Activated CD8-positive, alpha-beta memory T cell treated with anti-CD3 and anti-CD28 coated beads, Interleukin-2, amount 10 ng/mL, durations not matched to agents 7 days and 5 days (primary cell): ENCODE measurements at places on chromosomes 7 and 10. TPM values are rescaled to one million over a fixed set of nuclear protein-coding genes. Genes with fewer than 3 reads are reported as not detected.

LEP gene
- not detected for total RNA-seq

FGFR2 gene
- not detected for total RNA-seq

PPP1R17 gene
- not detected for total RNA-seq

LRRC4 gene
- total RNA-seq: not detected

CYP3A5 gene
- total RNA-seq: not detected

SFTPD gene
- total RNA-seq: not detected

CFAP43 gene
- not detected for total RNA-seq

WAPL gene
- total RNA-seq: 48.5 TPM

FANK1 gene
- not detected for total RNA-seq

SHTN1 gene
- total RNA-seq: not detected

EGR2 gene
- 21.6 TPM for total RNA-seq

DNA sequence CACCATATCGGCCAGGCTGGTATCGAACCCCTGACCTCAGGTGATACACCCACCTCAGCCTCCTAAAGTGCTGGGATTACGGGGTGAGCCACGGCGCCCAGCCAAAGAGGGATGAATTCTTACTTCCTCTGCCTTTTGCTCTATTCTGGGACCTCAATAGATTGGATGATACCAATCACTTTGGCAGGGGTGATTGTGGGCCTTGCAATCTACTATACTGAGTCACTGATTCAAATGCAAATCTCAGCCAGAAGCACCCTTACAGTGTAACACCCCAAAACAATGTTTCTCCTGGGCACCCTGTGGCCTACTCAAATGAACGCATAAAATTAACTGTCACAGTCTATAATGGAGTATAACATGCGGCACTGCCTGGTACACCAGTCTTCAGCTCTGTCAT lies 596.7 kb upstream of the LRRTM3 start:
- DNase-seq: no peak

DNA sequence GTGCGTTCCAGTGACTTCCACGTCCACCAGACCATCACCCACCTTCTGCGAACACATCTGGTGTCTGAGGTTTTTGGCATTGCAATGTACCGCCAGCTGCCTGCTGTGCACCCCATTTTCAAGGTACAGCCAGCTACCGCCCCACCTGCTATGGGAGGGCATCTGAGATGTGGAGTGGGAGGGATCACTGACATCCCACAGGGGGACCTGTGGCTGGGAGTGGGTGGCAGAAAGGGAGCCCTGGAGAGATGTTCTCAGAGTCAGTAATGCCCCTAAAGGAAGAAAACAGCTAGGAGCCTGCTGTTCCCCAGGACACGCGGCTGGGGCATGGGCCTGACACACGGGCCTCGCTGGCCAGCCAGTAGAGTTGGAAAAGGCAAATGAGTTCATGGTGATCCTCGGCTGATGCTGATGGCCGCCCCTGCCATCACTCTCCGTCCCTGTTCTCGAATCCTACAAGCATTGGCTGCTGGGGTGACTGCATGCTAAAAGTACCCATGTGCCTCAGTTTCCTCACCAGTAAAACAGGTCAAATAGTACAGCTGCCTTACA lies 66.6 kb downstream of the ALOX5 start:
- no peak for DNase-seq

DNA sequence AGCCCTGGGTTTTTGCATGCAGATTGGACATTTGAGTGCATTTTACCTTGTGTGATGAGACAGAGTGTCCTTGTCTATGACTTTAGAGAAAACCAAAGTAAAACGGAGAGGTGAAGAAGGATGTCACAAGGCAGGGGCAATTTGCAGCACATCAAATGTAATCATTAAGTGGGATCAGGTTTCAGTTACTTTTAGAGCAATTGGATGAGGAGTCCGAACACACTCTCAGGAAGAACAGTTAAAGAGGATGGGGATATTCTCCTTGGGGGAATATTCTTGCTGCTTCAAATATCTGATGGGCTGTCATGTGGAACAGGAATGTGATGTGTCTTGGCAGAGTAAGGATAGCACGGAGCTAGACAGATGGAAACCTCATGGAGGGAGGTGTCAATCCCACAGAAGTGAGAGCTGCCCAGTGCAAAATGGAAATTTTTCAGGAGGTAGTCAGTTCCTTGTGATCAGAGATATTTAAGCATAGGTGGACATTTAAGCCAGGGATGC lies 757 bp downstream of the RAB19 start:
- DNase-seq: no peak

DNA sequence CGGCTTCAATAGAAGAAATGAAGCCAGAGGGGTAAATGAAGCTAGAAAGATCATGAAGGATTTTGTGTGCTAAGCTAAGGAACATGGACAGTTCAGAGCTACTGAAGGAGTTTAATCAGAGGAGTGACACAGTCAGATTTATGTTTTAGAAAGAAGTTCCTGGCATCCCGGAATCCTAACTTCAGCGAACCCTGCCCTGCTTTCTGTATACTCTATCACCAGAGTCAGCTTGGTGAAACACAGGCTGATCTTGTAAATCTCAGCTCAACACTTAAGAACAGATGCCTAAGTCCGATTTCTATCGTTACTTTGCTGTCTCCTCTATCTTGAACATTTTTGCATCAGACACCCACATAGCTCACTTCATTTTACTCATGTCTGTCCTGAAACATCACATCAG lies 9.1 kb downstream of the AHR start:
- no peak for DNase-seq

DNA sequence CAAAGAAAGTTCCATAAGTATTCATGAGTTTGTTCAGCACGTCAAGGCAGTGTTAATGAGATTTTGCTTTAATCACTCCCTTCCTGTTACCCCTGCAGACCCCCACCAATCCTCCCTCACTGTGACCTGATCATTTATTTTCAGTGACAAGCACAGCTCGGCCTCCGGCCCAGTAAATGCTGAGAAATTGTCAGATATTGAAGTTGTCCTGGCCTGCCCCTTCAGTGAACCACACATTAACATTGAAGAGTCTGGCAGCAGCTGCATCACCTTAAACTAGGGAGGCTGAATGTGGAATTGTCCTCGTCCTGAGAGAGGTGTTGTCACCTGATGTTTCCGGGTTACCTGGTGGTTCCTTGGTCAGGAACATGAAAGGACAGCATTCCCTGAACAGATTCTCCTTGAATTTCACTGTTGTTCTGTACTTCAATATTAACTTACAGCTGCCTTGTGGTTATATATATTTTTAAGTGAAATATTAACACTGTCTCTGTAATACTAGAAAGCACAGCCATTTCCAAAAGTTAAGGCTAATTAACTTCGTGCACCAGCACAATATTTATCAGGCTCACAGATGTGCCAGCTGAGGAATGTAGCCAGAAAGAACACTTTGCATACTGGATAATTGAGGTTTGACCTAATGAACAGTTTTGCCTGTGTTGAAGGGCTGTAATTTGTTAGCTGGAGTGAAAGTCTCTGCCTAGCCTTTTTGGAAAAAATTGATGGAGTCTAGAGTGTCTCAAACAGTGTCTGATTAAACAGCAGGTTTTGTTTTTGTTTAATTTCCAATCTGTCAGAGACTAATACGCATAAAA lies 265.3 kb downstream of the HDAC9 start:
- no peak for DNase-seq

GRCh38 chr10:63886281-63887022 lies 365.3 kb downstream of the REEP3 start:
- DNase-seq: no peak

GRCh38 chr10:81439445-81439844 lies 435.5 kb upstream of the NRG3 start:
- DNase-seq: no peak

GRCh38 chr7:91336106-91336505 lies 71.9 kb downstream of the FZD1 start:
- DNase-seq: no peak

DNA sequence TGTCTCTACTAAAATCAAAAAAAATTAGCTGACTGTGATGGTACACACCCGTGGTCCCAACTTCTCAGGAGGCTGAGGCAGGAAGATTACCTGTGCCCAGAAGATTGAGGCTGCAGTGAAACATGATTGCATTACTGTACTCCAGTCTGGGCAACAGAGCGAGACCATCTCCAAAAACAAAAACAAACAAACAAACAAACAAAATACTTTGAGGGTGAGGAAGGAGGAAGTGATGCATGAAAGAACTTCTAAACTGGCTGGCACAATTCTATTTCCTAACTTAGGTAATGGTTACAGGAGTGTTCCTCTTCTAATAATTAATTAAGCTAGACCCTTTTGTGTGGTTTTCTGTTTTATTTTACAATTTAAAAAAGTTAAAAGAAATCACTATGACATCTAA lies 15.5 kb downstream of the WAPL start:
- no peak for DNase-seq

DNA sequence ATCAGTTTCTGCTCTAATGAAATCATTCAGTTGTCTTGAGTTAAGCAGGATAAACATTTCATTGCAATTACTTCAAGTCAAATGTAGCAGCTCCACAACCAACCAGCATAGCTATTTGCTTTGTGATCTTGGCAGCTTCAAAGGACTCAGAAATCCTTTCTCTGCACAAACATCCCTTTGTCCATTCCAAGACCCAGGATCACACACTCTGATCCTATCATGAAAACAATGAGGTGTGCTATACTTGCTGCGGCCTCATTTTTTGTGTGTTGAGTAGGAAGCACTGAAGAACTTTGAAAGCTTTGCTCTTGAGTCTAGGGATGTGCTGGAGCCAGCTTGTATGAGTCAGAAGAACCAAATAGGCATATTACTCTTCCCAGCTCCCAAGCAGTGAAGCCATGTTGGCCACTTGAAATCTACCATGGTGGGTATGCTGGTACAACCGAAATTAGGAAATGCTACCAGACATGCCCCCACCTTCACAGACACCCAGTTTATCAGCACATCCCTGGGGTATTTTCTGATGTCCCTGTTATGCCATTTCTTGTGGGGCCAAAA lies 199.4 kb upstream of the PRSS58 start:
- DNase-seq: no peak

DNA sequence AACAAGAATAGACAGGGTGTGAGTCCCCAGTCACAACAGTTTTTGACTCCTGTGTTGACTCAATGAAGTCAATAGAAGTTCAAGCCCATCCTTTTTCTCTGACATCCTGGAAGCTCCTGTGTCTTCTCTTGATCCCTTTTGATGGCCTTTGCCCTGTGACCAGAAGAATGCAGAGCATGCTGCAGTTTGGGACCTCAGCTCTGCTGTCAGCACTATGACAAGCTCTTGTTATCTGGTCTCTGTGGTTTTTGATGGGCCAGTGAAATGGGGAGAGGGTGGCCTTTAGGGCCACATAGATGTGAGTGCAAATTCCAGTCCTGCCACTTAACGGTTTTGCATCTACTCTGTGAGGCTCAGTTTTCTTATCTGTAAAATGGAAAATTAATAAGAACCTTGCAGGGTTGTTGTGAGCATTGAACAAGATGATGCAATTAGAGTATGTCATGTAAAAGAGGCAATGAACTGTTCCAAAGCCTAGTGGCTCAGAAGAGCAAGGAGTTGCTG lies 102.4 kb upstream of the IKZF1 start:
- DNase-seq: no peak

GRCh38 chr7:33070831-33071230 lies 8.3 kb upstream of the NT5C3A start:
- no peak for DNase-seq

DNA sequence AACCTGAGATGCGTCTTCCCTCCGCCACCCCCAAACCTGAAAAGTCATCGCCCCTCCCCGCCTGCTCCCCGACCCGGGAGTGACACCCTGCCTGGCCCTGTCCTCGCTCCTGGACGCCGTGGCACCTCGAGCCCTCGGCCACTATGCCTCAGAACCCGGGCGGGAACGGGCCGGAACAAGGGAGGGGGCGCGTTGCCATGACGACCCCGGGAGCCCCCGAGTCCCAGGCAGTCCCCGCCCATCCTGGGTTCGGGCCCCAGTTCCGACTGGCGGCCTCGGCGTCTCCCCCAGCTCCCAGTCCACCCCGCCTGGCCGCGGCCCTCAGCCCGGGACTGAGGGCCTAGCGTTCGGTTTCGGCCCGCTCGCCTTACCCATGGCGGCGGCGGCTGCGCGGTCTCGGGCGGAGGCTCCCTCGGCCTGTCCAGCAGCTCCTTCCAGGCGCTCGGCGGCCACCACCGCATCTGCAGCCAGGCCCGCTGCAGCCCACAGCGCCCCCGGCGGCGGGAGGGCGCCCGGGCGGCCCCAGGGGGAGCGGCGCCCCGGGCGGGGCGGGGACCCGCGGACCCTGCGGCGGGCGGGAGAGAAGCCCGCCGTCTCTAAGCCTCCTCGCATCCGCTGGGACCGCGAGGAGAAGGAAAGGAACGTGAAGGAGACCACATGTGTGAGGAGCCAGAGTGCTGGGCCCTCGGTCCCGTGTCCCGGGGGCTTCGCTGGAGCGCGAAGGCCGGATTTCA lies at the start of gene RUFY2:
RUFY2 (minus strand) TSS at position 463 of the 734 bp plus-strand sequence; CDS start at position 375, 88 bp downstream.
- DNase-seq: peak; percentile 80

DNA sequence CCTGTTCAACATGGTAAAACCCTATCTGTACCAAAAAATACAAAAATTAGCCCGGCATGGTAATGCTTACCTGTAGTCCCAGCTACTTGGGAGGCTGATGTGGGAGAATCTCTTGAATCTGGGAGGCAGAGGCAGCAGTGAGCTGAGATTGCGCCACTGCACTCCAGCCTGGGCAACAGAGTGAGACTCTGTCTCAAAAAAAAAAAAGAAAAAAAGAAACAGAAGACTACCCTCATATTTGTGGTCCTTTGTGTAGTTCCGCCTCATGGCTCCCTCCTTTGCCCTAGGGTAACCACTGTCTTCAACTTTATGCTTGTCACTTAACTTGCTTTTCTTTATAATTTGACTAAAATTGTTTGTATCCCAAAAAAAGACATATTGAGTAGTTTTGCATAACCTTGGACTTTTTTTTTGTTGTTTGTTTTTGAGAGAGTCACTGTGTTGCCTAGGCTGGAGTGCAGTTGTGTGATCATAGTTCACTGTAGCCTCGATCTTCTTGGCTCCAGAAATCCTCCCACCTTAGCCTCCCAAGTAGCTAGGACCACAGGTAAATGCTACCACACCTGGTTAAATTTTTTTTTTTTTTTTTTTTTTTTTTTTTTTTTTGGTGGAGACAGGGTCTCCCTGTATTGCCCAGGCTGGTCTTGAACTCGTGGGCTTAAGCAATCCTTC lies 3.7 kb downstream of the ZNF487 start:
- DNase-seq: no peak

- DNase-seq: no peak
Observed at GRCh38 chr7:101426303-101427011, 63.8 kb downstream of the COL26A1 start.

GRCh38 chr7:20581956-20582355 lies 33.5 kb upstream of the ABCB5 start:
- no peak for DNase-seq
